ENCODE measurements at places on chromosomes 13 and 19.

- no peak for DNase-seq
These were observed 3.8 kb upstream of the IFNL4 start for GRCh38 chr19:39252458-39252857.

DNA sequence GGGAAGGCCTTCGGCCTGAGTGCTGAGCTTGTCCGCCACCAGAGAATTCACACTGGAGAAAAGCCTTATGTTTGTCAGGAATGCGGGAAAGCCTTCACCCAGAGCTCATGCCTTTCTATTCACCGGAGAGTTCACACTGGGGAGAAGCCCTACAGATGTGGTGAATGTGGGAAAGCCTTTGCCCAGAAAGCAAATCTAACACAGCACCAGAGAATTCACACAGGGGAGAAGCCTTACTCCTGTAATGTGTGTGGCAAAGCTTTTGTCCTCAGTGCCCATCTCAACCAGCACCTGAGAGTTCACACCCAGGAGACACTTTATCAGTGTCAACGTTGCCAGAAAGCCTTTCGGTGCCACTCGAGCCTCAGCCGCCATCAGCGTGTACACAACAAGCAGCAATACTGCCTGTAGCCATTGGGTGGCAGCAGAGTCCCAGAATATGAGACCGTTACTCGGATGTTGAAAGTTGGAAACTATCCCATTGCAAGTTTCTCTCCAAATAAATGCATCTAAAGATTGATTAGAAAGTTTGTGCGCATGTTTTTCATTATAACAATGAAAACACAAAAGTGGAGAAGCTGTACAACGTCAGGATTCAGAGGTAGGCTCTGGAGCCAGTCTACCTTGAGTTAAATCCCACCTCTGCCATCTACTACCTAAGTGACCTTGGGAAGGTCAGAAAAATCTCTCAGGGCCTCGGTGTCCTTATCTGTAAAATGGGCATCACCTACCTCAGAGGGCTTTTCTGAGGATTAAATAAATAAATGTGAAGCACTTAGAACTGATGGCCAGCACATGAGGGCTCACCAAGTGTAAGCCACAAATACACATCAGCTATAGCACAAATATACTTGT is 21.1 kb downstream of the ZNF473 start:
- DNase-seq: peak; percentile 42

DNA sequence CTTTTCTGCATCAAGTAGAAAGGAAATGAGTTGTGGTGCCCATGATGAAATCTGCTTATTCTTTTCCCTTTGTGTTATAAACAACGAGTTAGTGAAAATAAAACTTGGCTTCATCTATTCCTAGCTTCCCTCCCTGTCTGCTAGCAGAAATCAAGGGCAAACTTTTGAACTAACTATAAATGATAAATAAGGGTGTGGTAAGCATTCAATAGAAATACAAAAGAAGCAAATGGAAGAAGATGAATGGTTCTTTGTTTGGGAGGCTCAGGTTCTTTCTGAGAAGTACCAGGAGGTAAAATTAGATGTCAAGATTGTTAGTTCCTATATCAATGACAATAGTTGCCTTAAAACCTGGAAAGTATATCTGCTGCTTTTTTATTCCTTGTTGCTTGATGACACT is 275.3 kb upstream of the PRR20A start:
- DNase-seq: no peak

GRCh38 chr19:8311461-8312260 is 3.5 kb upstream of the CD320 start:
- no peak for DNase-seq

DNA sequence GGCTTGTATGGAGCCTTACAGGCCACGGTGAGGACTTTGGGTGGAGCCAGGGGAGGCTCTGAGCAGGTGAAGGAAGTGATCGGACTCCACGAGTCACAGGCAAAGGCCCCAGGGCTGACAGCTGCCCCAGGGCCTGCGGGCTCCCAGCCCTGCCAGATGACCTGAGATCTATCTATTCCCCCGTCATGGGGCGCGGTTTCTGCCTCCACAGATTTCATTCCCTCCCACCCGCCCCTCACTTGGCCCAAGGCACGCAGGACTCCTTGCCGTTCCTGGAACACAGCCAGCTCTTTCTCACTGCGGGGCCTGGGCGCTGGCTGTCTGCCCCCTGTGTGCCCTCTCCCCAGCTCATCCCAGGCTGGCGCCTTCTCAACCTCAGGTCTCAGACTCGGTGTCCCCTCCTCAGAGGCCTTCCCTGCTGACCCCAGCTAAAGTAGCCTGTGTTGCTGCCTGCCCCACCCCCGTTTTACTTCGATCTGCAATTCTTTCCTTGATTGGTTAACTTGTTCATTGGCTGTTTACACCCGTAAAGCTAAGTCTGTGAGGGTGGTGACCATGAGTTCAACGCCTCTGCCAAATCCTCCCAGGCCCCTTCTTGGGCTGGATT is 13.9 kb upstream of the PAK4 start:
- DNase-seq: no peak

DNA sequence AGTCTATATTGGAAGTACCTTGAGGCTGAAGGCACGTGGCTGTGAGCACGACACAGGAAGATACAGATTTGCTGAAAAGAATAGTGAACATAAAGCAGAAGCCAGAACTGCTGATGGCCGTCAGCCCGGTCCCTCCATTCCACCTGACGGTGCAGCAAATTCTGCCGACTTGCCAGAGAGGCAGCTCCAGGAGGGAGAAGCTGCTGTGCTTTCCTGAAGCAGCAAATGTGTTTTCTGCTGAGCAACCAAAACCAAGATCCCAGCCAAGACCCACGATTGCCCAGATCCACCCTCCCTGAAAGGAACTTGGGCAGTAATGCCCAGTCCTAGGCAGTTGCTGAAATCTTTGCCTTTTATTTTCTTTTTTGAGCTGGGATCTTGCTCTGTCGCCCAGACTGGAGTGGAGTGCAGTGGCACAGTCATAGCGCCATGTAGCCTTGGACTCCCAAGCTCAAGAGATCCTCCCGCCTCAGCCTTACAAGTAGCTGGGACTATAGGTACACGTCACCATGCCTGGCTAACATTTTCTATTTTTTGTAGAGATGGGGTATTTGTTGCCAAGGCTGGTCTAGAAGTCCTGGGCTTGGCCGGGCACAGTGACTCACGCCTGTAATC is 7.0 kb upstream of the RCN3 start:
- no peak for DNase-seq
